Activated naive CD8-positive, alpha-beta T cell treated with anti-CD3 and anti-CD28 coated beads, Interleukin-2, amount 10 ng/mL, durations not matched to agents 7 days and 5 days (primary cell): ENCODE measurements at places on chromosomes 7 and 10. TPM values are rescaled to one million over a fixed set of nuclear protein-coding genes. Genes with fewer than 3 reads are reported as not detected.

DNA sequence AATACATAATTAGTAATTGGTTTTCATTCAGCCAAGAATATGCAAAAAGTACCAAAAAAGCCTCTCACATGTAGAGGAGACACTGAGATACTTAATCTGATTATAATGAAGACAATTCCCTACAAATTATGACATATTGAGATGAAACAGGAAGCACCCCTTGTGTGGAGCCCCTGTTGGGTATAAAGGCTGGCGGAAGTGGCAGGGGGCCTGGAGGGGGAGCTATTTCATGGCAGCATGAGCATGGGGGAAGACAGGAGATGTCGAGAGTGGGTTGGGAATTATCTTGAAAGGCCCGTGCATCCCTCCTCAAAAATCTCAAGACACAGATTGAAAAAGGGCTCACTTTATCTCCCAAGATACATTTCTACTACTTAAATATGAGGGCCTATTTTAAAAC lies 96.9 kb downstream of the PIP4K2A start:
- peak overlapping the region; percentile 7 for H3K4me3 ChIP-seq
- peak overlapping the region; percentile 42 for H3K27ac ChIP-seq
- no peaks in the 10 kb centered on the region for H3K27me3 ChIP-seq
- no peak for DNase-seq

DNA sequence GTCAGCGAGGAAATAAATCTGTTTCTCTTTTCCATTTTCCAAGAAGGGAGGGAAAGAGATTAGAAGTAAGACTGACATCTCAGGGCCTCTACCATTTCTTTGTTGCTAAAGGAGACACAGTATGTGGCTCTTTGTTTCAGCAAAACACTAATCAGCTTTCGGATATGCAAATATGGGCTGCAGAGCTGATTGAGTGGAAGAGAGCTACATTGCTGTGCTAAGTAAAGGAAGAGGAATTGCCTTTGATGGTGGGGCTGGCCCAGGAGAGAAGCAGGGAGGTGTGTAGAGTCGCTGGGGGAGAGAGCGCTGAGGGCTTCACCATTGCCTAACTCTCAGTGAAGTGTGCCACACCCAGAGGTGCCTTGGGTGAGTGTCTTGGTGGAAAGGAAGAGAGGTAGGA lies 284.8 kb downstream of the SDK1 start:
- no peak for DNase-seq
- no peaks in the 10 kb centered on the region for H3K36me3 ChIP-seq
- H3K27ac ChIP-seq = no peak overlapping the region

- no peak overlapping the region for H3K4me3 ChIP-seq
- H3K27ac ChIP-seq = no peak overlapping the region
- DNase-seq = no peak
Measured at GRCh38 chr7:44063547-44063893, 1.8 kb downstream of the PGAM2 start.

GRCh38 chr7:66505531-66506451 lies 122.9 kb upstream of the KCTD7 start:
- peaks cover 9% of the 10 kb centered on the region for H3K4me1 ChIP-seq
- no peak overlapping the region for H3K27ac ChIP-seq
- H3K4me3 ChIP-seq = peak overlapping the region; percentile 73
- H3K27me3 ChIP-seq = peaks cover 36% of the 10 kb centered on the region
- peak; percentile 81 for DNase-seq
- no peaks in the 10 kb centered on the region for H3K36me3 ChIP-seq

Gene ZNF800
- total RNA-seq = 55.9 TPM

Gene ALOX5
- 13.6 TPM for total RNA-seq

DNA sequence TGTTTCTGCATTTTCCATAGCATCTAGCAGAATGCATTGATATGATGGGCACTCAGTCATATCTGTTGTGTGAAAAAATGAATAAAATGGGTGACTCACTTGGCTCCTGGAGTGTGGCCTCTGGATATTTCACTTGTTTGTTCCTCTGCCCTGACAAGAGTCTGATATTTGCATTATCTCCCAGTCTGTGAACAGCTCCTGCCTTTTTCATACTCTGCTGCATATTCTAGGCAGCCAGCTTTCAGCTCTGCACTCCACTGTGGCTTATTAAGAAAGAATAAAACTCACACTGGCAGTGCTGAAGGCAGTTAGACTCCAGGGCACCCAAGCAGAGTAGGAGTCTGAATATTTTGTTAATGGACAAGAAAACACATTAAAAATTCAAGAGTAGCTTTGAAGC lies 623.9 kb downstream of the SORCS1 start:
- no peak for DNase-seq
- no peaks in the 10 kb centered on the region for H3K4me1 ChIP-seq
- no peaks in the 10 kb centered on the region for H3K36me3 ChIP-seq
- H3K27me3 ChIP-seq = no peaks in the 10 kb centered on the region
- H3K4me3 ChIP-seq = no peak overlapping the region

- DNase-seq = no peak
- no peak overlapping the region for H3K4me3 ChIP-seq
- H3K36me3 ChIP-seq = peaks cover 6% of the 10 kb centered on the region
- no peaks in the 10 kb centered on the region for H3K27me3 ChIP-seq
Measured at GRCh38 chr10:119759832-119760231, 34.0 kb downstream of the INPP5F start.

Gene PAPOLB
- total RNA-seq = not detected

DNA sequence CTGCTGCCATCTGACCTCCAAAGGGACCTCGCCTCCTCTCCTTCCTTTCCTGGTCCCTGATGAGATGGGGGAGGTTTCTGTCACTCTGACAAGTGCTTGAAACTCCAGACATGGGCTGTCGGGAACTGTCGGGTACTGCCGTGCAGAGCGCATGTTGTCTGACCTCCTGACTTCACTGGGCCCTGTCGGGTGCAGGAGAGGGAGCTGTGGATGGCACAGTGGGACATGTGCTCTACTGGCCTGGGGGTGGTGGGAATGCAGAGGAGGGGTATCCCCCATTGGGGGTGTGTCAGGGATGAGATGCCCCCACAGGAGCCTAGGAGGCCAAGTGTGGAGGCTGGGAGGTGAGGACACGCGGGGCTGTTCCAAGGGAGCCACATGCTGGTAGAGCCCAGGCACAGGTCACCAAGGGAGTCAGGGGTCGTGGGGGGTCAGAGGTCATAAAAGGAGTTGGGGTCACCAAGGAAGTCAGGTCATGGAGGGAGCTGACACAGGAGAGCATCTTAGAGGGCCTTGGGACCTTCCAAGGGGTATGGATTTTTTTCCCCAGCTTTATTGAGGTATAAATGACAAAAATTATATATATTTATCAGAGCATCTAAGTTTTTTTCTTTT lies 30.9 kb downstream of the TMEM120A start:
- no peak for DNase-seq
- no peak overlapping the region for H3K27ac ChIP-seq
- H3K27me3 ChIP-seq = no peaks in the 10 kb centered on the region
- no peak overlapping the region for H3K4me3 ChIP-seq
- H3K36me3 ChIP-seq = peaks cover 3% of the 10 kb centered on the region
- H3K4me1 ChIP-seq = peaks cover 4% of the 10 kb centered on the region

DNA sequence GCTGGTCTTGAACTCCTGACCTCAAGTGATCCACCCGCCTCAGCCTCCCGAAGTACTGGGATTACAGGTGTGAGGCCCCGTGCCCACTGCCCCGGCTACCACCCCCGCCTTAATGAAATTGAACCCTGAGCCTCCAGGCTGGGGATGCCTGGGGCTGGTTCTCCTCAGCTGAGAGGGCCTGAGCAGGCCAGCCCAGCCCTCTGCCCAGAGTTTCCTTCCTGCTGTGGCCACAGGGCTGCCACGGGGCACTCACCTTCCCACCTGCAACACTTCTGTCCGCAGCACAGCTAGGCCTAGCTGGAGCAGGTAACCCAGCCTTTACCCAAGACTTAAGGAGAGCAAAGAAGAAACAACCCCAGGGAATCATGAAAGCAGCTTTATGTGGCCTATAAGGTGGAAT lies 78.1 kb upstream of the ANLN start:
- H3K27me3 ChIP-seq = no peaks in the 10 kb centered on the region
- no peak overlapping the region for H3K27ac ChIP-seq
- no peak overlapping the region for H3K4me3 ChIP-seq
- no peak for DNase-seq

GRCh38 chr10:114758331-114758730 lies 63.2 kb upstream of the FHIP2A start:
- H3K27ac ChIP-seq = no peak overlapping the region
- H3K4me1 ChIP-seq = no peaks in the 10 kb centered on the region
- H3K36me3 ChIP-seq = no peaks in the 10 kb centered on the region

- H3K4me3 ChIP-seq = no peak overlapping the region
- no peaks in the 10 kb centered on the region for H3K36me3 ChIP-seq
- no peak for DNase-seq
- H3K27ac ChIP-seq = no peak overlapping the region
- peaks cover 12% of the 10 kb centered on the region for H3K27me3 ChIP-seq
Measured at GRCh38 chr7:107115762-107116540, 52.9 kb upstream of the HBP1 start.

DNA sequence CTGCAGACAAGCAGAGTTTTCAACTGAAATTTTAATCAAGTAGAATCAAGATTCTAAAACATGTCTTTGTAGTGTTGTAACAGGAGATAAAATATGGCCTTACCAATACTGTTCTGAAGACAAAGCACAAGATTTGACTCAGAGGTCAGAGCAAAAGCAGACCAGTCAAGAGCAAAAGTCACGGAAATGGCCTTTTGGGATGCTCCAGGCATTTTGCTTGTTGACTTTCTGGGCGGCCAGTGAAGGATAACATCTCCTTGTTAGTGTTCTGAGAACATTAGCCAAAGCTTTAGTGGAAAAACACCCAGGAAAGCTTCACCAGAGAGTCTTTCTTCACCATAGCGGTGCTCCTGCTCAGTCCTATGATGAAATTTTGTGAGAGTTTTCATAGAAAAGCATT lies 590.6 kb downstream of the ARL4A start:
- no peak for DNase-seq
- no peak overlapping the region for H3K27ac ChIP-seq

DNA sequence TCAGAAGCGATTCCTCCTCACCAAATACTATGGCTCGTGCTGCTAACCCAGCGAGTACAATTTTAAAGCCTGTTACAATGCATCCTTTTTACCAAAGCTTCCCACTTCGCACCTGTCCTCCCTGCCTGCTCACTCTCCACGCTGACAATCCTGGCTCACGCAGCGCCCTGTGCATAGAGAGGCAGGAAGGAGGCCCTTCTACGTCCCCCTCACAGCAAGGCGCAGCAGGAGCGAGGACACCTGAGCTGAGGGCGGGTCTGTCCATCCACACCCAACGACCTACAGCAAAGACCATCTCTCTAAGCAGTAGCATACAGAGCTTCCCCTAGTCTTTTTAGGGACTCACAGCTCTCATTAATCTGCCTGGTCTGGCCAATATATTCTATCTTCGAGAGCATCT lies 46.0 kb downstream of the MKI67 start:
- H3K4me1 ChIP-seq = no peaks in the 10 kb centered on the region
- peaks cover 7% of the 10 kb centered on the region for H3K36me3 ChIP-seq
- no peak overlapping the region for H3K4me3 ChIP-seq
- no peaks in the 10 kb centered on the region for H3K27me3 ChIP-seq
- peak overlapping the region; percentile 19 for H3K27ac ChIP-seq

Gene NPS
- total RNA-seq = not detected

DNA sequence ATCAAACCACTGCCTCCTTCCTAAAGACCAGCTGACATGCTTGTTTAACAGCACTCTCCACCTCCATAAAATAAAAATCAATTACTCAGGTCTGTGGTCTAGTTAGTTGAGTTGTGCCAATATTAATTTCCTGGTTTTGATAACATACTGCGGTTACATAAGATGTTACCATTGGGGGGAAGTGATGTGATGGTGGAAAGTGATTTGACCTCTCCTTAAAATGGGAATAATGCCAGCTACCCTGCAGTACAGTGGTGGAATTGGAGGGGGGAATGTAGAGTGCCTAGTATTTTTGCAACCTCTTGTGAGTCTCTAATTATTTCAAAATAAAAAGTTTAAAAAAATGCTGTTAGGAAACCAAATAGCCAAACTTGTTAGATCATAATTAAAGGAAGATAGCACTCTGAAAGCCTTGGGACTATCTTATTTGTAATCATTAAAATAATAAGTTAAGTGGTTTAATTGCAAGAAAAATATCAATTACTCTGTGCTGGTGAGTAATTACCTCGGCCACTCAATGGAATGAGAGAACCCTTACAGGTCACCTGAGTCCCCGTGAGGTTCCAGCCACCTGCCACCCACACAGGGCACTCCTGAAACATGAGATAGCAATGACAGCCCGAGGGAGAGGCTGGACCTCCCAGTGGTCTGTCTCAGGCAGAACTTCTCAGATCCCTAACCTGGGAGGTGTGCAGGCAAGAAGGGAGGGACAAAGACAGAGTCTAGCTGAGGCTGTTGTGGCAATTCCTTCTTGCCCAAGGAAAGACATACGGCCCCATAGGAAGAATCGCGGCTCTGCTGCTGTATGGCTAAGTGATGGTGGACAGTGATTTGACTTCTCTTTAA lies 94.1 kb downstream of the SH3PXD2A start:
- DNase-seq = no peak
- no peak overlapping the region for H3K27ac ChIP-seq
- H3K36me3 ChIP-seq = no peaks in the 10 kb centered on the region
- peaks cover 62% of the 10 kb centered on the region for H3K4me1 ChIP-seq

DNA sequence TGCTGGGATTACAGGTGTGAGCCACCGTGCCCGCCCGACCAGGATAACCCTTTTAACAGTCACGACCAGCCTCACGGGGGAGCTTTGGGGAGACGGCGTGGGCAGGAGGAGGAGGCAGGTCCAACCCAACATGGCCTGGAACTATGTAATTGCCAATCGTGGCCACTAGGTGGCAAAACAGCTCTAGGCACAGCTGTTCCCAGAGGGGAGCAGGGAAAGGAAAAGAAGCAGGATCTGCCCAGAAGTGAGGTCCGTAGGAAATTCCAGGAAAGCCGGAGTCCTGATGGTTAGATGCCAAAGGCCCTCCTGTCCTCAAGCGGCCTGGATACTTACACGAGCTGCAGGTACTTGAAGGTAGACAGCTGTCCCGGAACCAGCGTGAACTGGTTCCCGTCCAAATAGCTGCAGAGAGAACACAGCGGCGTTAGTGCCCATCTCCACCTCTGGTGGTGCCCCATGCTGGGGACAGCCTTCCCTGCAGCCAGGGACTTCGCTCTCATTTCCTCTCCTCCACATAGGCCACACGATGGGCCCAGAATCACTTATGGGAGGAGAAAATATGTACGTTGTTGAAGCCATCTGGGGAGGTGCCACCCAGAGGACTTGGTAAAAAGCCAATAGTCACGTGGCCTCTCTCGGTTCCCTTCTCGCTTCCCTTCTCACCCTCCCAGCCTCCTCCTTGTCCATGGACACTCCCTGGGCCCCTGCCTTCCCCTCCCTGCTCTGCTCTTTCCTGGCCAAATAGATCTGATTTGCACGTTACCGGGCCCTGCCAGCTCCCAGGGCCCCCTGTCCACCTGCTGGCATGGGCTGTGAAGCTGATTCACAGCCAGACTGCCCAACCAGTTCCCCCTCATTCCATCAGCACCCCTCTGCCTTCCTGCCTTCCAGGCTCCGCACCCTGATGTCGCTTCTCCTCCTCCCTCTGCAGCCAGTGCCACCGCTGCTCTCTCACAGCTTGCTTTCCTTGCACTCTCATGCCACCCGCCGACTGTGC lies 148.1 kb downstream of the SLIT1 start:
- peak; percentile 69 for DNase-seq
- peak overlapping the region; percentile 10 for H3K27ac ChIP-seq
- peaks cover 18% of the 10 kb centered on the region for H3K27me3 ChIP-seq
- peak overlapping the region; percentile 69 for H3K4me3 ChIP-seq

GRCh38 chr7:12761111-12761510 lies 73.7 kb downstream of the ARL4A start:
- H3K27ac ChIP-seq = no peak overlapping the region
- H3K4me3 ChIP-seq = no peak overlapping the region
- DNase-seq = no peak
- H3K27me3 ChIP-seq = no peaks in the 10 kb centered on the region
- H3K36me3 ChIP-seq = no peaks in the 10 kb centered on the region

GRCh38 chr7:87028636-87029035 lies 30.8 kb downstream of the ELAPOR2 start:
- H3K4me3 ChIP-seq = no peak overlapping the region
- no peaks in the 10 kb centered on the region for H3K4me1 ChIP-seq

Gene GNG11
- total RNA-seq = not detected

Gene DRGX
- total RNA-seq = not detected

Gene EVX1
- not detected for total RNA-seq
